ENCODE measurements at places on chromosomes 5 and 9.

GRCh38 chr5:43357878-43358281 is 44.7 kb upstream of the HMGCS1 start:
- DNase-seq: no peak

GRCh38 chr5:56963246-56963645 is 11.3 kb upstream of the MIER3 start:
- no peak for DNase-seq

DNA sequence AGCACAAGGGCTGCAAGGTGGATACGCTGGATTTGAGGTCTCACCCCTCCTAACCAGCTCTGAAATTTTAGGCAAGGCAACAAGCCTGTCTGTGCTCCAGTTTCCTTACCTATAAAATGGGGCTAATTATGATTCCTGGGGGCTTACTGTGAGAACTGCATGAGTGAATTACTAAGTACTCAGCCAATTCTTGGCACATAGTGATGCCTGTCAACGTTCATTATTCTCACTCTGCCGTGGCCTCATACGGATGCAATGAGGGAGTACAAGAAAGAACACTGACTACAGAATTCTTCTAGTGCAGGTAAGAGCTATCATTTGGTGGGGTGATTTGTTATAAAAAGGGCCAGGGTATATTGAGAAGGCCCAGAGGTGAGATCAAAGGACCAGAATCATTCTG is 16.7 kb downstream of the TNFSF8 start:
- no peak for DNase-seq

- DNase-seq: no peak
Measured at GRCh38 chr5:95583992-95584391, 29.1 kb downstream of the ARSK start.

DNA sequence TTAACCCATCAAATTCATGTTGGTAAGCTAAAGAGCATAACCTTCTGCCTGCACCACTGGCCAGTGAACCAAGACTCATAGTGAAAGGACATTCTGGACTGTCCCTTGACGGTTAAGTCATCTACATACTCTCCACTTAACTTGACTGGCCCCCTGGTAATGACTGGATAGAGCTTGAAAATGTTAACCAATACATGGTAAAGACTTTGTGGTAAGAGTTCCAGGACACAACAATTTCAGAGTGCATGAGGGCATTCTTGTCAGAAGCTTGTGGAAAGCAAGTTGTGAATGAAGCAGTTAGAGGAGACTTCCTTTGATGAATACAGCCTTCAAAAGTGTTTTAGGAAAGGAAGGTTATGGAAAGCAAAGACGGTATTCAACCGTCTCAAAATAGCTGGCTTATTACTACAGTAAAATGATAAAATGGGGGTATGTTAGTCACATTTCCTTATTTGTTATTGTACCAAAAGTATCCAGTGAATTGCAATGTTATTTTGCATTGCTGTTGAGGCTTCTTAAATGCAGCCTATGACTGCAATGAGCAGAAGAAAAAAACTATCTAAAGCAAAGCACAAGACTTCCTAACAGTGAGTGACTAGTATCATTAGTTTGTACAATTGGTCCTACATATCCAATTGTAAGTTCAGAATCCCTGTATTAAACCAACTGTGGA is 47.2 kb upstream of the DAB2 start:
- DNase-seq: no peak

- no peak for DNase-seq
Measured at GRCh38 chr5:114408847-114409246, 47.0 kb downstream of the KCNN2 start.

DNA sequence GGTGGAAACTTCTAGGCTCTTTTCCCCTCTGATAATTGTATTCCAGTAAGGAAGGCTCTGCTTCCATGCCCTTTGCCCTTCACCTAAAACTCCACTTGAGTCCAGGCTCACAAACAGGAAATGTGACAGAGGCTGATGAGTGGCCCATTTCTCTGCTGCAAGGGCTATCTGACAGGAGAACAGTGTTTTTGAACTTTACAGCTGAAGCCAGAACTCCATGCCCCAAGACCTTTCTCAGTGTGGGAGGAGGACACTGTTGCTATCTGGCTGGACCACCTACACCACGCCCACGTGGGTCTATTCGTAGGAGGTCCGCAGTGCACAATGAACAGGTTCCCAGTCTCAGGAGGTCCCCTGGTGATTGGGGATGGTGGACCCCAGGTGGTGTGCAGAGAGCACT is 13.6 kb downstream of the GGTA1 start:
- DNase-seq: no peak

GRCh38 chr5:121870489-121870888 is 18.8 kb downstream of the FTMT start:
- DNase-seq: no peak

GRCh38 chr5:27275345-27275744 is 237.0 kb upstream of the CDH9 start:
- no peak for DNase-seq

GRCh38 chr5:15524712-15525111 is 24.7 kb downstream of the FBXL7 start:
- DNase-seq: no peak

DNA sequence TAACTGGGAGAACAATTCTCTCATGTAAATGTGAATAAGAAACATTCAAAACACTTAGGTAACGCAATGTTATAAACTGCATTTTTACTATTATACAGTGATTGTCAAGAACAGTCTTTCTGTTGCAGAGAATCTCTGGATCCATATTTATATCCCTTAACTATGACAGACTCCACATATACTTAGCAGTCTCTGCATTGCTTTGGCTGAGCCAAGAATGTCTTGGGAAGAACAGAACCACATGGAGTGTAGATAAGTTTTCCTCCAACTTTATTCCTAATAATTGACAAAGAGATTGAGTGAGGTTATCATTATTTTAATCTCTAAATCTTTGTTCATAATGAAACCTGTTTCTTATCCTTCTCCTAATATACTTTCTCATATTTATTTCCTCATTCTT is 15.6 kb upstream of the RLN1 start:
- no peak for DNase-seq

GRCh38 chr9:105330201-105330600 is 85.8 kb downstream of the SLC44A1 start:
- DNase-seq: no peak

DNA sequence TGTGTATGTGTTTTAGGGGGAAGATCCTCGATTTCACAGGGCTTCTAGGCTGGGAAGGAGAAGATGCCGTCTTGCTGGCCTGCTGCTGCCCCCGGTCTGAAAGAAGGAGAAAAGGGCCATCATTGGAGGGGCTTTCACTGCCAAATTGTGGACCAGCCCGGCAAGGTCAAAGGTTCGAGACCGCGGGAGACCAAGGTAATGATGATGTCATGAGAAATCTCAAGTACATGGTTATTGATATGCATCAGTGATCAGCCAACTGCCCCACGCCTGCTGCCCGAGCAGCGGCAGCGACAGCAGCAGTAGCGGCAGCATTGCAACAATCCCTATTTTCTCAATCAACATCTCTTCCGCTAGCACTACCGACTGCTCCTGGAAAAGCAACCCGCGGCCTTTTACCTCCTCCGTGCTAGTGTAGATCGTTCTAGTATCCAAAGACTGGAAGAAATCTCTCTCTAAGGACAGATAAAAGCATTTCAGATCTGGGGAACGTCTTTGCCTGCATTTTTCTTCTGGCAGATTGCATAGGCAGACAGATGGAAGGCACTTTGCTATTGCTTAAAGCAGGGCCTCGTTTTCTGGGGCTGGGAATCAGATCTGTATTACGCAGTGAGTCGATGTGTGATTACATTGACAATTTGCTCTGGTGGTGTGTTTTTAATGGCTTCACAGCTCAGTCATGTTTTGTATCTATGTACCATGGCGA is 215.3 kb downstream of the MEF2C start:
- DNase-seq: peak; percentile 77

GRCh38 chr5:119897537-119898370 is 268.4 kb downstream of the FAM170A start:
- no peak for DNase-seq

- no peak for DNase-seq
Measured at GRCh38 chr5:169430671-169431070, 129.7 kb upstream of the SLIT3 start.

- DNase-seq: no peak
Measured at GRCh38 chr5:74384851-74385250, 255.7 kb downstream of the ENC1 start.

DNA sequence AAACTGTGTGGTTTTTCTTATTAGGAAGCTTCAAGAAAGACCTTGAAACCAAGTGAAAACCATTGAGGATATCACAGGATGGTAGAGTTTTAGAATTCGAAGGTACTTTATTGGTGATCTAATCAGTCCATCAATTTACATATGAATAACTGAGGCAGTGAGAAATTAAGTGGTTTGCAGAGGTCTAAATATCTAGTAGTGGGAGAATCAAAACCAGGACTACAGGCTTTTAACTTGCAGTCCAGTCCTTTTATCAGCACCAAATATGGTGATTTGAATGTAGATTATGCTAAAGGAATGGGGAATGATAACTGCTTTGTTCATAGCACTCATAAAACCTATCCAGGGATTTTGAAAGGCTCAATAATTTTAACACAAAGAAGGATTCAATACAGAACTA is 85.8 kb downstream of the ZSWIM6 start:
- no peak for DNase-seq

- DNase-seq: no peak
Measured at GRCh38 chr5:60485361-60485760, 214.6 kb downstream of the DEPDC1B start.

- no peak for DNase-seq
Measured at GRCh38 chr9:121985792-121986494, 107.2 kb downstream of the TTLL11 start.

GRCh38 chr5:170161069-170161468 is 55.4 kb downstream of the FOXI1 start:
- no peak for DNase-seq

GRCh38 chr9:30015073-30015472 is 2369.4 kb upstream of the ACO1 start:
- no peak for DNase-seq

All from H9 (cell line).